ENCODE measurements at places on chromosomes 7 and 10.
A peak's percentile ranks its signal among the peaks of the same experiment; 100 is the strongest.

DNA sequence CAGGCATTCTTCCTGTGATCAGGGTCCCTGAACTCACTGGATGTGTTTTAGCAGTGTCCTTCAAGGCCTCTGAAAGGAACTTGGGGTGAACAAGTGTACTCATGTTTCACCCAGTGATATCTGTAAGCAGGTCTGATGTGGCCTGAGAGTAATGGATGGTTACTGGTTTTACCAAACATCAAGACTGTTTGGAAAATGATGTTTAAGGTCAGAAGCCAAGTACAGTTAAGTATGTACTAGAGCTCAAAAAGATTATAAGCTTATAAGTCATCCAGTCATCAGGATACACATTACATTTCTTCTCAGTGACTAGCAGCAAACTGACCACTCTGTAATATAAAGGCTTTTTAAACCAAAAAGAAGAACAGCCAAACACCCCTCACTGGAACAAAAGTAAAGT lies 79.8 kb upstream of the PTN start:
- DNase-seq = no peak

DNA sequence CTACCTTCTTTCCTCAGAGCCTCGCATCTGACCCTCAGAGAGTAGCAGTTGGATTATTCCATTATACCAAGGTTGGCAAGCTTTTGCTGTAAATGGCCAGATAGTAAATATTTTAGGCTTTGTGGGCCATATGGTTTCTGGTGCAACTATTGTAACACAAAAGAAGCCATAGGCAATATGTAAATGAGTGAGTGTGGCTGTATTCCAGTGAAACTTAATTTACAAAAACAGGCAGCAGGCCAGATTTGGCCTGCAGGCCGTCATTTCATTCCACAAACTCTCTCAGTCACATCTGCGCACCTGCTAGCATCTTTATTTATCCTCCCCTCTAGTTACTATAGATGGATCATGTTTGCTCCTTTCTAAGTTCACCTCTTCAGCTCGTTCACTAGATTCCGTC lies 6.7 kb downstream of the ZNF518A start:
- DNase-seq = no peak

- peak; percentile 72 for DNase-seq
Measured at GRCh38 chr10:71569775-71570588, 149.6 kb downstream of the C10orf105 start.

GRCh38 chr10:17228091-17229015 lies at the start of gene VIM:
VIM (plus strand) TSS chr10:17228241; CDS start chr10:17229423, 1,182 bp downstream.
- DNase-seq = peak; percentile 79

DNA sequence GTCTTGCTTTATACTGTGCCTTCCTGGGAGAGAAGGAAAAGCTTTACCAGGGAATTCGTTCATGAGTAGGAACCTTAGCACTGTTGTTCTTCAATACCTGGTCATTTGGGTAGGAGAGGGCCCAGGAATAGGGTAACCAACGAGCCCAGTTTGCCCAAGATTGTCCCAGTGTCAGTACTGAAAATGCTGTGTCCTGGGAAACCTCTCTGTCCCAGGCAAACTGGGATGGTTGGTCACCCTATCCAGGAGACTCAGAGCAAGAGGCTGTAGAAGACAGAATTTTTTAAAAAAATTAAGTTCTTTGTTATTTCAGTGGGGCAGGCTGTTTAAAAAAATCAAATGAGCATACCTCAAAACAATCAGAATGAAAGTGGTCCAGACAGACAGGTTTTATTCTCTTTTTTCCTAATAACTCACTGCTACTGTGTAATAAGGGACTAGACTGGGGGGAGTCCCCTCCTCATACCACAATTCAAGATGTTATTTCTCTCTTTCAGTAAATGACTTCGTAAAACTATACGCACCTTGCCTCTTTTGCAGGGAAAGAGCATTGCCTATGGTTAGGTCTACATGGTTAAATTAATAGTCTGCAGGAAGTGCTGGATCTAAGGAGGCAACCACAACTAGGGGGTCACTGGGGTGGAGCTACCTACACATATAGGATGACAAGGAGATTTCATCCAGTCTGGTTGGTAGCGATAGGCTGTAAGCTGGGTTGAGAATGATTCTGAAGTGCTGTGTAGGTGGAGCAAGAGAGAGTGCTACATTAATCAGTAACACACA lies 41.1 kb upstream of the FAM133B start:
- DNase-seq = no peak

DNA sequence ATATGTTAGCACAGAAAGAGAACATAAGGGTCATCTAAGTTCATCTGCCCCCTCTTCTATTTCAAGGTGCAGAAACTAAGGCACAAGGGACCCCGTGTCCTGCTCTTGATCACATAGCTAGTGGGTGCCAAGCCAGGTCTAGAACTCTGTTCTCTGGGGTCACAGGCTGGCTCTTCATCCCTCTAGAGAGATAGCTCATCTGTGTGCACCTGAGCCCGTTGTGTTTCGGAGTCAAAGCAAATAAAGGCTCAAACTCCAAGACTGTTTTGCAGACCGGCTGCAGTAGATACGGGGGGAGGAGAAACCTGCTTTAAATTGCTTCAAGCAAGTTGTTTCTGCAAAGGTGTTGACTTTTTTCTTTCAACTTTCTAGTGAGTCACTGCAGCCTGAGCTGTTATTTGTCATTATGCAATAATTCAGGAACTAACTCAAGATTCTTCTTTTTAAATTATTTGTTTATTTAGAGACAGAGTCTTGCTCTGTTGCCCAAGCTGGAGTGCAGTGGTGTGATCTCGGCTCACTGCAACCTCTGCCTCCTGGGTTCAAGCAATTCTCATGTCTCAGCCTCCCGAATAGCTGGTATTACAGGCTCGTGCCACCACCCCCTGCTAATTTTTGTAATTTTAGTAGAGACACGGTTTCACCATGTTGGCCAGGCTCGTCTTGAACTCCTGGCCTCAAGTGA lies 6.5 kb downstream of the BLVRA start:
- DNase-seq = no peak

DNA sequence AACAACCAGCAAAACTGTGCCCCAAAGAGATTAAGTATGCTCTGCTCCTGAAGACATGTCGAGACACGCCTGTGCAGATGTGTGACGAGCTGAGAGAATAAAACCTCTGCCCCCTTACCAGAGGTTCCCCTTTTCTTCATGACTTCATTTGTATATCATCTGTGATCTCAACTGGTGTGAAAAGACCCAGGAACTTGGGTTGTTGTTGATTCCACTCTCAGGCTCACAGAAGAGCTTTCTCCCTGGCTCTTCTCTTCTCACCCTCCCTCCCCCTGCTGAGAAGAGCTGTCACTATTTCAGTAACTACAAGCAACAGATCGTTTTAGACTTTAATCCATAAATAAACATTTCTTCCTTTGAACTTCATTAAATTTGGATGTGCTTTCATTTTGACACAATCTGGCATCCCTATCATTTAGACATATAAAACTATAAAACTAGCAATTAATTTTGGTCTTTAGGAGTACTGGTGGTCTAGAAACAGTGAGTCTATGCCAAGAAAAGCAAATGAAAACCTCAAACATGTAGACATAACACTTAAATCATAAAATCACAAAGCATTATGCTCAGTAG lies 179.3 kb upstream of the FZD8 start:
- DNase-seq = no peak

DNA sequence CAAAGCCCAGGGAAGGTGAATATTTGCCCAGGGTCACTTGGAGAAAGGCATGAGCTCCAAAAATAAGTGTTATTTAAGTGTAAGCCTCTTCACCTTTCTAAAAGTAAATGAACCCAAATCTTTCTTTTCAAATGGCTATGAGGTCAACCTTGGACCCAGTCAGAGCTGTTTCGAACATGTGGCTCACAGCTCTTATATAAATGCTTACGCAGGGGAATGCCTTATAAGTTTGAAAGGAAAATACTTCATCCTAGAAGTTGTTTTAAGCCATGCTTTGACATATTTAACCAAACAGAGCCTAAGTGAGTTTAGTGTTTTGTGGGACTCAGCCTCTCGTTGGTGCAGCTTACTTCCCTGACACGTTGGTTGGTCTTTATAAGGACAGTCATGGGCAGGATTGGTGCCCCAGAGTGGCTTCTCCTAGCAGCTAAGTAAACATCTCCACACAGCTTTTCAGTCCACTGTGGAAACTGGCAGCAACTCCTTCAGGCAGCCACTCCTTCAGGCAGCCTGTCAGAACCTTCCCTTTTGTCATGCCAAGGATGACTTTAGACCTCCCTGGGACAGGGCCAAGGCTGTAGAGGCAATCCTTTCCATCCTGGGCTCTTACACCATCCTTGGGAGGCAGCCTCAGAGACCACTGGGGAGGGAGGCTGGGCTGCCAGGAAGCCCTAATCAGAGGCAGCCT lies 43.6 kb downstream of the MINDY4 start:
- no peak for DNase-seq

DNA sequence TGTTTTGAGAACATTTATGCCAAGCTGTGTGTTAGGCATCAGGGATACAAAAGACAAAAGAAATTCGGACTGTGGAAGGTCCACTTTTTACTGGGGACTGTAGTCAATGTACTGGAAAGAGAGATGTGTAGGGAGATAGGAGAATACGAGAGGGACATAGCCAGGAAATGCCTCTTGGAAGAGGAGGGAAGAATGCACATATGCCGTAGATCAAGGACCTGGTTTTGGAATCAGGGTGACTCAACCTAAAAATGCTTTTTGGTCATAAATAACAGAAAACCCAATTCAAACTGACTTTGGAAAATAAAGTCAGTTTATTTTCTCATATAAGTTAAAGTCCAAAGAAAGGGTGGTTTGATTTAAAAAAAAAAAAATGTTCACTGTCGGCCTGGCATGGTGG lies 140.3 kb upstream of the TCF7L2 start:
- DNase-seq = no peak

DNA sequence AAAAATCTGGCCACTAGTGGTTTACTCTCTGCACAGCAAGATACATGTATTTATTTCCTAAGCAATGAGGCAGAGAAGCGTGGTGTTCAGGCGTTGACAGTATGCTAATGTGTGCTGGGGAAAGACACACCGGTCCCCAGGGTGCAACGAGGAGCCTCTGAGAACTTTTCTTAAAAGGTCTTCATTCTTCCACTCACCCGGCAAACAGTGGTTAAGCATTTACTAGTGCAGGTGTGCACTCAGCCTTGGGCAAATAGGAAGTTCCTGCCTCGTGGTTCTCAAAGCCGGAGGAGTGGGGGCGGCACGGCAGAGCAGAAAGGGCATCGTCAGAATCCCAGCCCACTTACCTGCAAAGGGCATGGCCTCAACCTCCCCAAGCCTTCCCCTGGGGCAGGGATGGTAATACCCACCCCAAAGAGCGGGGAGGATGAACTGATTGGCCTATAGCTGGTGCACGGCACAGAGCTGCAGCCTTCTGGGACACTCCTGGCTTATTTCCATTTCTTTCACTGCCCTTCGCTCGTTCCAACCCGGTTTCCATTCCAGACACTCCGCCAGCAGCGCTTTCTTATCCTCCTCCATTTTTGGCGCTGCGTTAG lies 184.3 kb upstream of the CTBP2 start:
- DNase-seq = no peak

DNA sequence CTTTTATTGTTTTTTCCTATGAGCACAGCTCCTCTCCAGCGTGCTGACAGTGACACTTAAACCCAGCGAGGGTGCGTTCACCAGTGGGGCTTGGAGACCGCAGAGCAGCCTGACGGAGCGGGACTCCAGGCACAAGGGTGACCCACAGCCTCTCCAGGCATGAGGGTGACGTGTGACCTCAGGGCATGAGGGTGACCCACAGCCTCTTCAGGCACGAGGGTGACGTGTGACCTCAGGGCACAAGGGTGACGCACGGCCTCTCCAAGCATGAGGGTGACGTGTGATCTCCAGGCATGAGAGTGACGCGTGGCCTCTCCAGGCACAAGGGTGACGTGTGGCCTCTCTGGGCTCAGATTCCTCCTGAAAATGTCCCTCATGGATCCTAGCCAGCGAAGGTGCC lies 164.3 kb upstream of the TCERG1L start:
- DNase-seq = no peak

DNA sequence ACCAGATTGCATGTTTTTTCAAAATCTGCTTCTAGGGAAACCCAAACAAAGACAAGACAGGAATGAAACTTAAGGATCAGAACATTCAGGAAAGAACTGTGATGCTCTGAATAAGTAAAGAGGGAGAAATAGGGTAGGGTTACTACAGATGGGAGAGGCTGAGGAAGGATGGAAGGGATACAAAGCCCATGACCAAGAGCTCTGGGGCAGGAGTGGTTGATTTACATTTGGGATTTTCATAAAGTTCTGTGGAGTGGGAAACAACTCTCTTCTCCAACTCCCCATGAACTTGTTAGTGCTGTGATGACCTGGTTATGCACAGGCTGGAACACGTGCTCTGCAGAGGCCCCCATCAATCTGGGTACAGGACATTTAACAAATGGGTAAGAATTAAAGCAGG lies 216.0 kb upstream of the KLF14 start:
- DNase-seq = no peak

GRCh38 chr10:115653473-115653872 lies 560.3 kb downstream of the ATRNL1 start:
- DNase-seq = no peak

- DNase-seq = no peak
Measured at GRCh38 chr10:116637830-116638229, 17.1 kb downstream of the PNLIPRP2 start.

- DNase-seq = no peak
Measured at GRCh38 chr10:130772056-130772455, 539.5 kb downstream of the TCERG1L start.

DNA sequence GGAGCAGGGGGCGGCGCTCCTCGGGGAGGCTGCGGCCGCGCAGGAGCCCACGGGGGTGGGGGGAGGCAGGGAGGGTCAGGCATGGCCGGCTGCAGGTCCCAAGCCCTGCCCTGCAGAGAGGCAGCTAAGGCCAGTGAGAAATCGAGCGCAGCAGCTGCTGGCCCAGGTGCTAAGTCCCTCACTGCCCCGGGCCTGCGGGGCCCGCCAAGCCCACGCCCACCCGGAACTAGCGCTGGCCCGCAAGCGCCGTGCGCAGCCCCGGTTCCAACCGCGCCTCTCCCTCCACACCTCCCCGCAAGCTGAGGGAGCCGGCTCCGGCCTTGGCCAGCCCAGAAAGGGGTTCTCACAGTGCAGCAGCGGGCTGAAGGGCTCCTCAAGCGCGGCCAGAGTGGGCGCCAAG lies 28.3 kb upstream of the TES start:
- no peak for DNase-seq

- no peak for DNase-seq
Measured at GRCh38 chr7:25698451-25699113, 453.4 kb upstream of the NFE2L3 start.

DNA sequence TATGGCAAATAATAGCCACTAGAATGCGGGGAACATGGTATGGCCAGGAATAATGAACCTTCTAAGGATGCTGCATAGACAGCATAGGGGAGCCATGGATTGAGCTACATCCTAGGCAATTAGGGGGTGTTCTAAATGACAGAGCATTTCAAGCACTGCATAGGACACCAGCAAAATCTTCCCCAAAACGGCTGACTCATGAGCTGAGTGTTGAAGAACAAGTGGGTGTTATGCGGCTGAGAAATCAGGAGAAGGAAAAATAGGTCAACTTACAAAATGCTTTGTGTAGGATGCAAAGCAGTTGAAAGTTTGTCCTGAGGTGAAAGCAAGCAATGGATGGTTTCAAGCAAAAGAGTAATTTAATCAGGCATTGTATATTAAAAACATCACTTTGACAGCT lies 1023.5 kb upstream of the C7orf33 start:
- DNase-seq = no peak

Measured in HTR-8/SVneo (cell line).